Posterior cingulate gyrus (tissue), 11 donors: ENCODE measurements at places on chromosomes 12 and 14.

DNA sequence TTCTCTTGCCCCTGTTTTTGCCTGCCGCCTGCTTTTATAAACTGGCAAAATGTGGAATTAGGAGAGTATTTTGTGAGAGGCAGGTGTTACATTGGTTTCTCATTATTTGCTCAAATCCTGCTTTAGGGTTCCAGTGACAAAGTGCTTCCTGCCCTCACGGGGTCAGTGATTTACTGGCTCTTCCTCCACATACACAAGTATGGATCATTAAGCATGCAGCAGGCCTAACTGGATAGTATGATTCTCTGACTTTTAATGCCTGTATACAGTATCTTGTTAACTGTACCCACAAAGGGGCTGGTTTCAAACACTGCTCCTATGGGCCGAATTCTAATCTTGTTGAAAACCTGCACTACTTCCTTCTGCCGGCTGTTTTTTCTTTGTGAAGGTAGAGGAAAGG, 63.2 kb downstream of the PTCSC3 start:
- no peak for DNase-seq

GRCh38 chr12:120094485-120094884, 22.1 kb downstream of the RAB35 start:
- DNase-seq, result no peak

- no peak for DNase-seq
These were observed 123.9 kb downstream of the SUDS3 start for GRCh38 chr12:118500299-118500698.

DNA sequence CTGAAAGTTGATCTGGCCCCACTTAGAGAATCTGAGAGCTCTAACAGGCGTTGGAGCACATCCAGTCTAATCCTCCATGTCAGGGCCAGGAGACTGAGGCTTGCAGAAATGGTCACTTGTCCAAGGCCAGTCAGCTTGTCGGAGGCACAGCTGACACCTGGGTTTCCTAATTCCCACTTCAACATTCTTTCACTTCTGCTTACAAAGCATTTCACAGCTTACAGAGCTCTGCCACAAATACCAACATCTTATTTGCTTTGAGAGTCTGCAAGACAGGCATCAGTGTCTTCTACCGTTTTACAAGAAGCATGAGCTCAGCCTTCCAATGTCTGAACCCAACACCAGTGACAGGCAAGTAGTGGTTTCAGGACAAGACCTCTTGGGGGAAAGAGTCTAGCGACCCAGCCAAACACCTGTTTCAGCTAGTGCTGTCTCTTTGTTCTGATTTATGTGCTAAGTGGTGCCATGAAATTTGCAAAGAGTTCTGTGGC, 31.8 kb downstream of the ISCA2 start:
- DNase-seq, result no peak

DNA sequence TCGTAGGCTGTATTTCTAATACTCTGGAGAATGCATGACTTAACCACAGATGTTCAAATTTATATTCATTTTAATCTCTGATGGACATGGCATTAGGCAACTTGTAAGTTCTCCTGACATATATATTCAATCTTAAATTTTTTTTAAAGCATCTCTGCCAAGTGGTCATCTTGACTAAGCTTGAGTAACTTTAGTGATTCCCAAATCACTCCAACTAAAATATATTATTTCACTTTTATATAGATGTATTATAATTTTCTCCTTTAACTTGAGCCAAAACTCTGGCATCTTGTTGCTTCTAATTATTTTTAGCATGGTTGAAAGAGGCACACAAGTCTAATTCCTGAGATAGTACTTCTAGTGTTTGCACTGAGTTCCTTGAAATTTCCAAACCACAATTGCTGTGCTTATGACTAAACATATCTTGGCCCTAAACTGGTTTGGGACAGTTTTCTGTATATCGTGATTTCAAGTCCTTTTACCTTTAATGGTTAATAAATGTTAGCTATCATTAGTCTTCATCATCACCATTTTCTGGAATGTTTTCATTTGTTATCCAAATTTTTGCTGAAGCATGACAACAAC, 8.4 kb downstream of the LRFN5 start:
- no peak for DNase-seq

DNA sequence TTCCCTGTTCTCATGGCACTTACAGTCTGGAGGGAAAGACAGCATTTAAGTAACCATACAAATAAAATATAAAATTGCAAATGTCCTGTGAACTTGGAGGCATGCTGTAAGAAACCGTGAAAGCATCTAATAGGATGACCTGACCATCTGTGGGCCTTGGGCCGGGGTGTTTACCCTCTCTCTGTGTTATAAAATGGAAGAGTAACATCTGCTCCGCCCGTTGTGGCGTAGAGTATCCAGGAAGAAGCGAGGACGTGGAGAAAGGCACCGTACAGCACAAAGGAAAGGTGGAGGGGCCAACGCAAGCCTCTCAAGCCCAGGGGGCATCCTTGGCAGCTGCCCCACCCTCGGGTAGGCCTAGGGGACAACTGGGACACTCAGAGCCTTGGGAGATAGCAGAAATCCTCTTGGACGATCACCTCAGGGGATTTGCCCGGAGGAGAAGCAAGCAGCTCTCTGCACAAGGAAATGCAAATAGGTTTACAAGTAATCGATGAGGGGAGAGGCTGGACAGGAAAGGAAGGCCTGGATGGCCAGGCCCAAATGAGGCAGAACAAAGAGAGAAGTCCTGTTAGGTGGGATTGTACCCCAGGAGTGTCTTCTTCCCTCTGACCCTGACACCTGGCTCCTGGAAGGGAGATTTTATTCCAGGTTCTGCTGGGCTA, 26.2 kb downstream of the VSX2 start:
- DNase-seq, result no peak

DNA sequence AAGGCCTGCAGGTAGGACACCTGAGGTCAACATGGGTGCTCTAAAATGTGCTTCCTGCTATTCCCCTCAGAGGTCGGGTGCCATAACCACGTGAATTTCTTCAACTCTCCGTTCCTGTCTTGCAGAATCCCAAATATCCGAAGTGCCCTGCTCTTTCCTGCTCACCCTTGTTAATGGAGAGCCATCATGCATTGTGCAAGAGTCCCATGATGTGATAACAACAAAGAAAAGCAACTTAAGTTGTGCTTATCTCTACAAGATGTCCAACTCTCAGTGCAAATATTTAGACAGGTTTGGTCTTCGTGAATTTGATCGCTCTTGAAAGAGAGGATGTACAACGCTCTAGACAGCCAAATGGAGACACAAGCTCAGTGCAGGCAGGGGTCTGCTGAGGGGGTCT, 210.6 kb upstream of the PLXNC1 start:
- DNase-seq, result no peak

DNA sequence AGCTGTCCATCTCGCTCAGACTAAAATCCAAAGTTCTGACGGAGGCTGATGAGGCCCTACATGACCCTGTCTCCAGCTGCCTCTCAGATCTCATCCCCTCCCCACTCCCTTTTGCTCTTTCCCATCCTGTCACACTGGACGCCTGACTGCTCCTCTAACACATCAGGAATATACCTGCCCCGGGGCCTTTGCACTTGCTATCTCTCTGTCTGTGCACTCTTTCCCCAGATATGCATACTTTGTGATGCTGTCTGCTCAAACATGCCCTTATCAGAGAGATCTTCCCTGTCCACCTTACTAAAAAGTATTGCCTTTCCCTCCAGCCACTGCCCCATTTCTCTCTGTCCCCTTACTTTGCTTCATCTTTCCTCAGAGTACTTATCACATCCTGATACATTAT, 238.8 kb downstream of the ANO2 start:
- DNase-seq, result no peak

DNA sequence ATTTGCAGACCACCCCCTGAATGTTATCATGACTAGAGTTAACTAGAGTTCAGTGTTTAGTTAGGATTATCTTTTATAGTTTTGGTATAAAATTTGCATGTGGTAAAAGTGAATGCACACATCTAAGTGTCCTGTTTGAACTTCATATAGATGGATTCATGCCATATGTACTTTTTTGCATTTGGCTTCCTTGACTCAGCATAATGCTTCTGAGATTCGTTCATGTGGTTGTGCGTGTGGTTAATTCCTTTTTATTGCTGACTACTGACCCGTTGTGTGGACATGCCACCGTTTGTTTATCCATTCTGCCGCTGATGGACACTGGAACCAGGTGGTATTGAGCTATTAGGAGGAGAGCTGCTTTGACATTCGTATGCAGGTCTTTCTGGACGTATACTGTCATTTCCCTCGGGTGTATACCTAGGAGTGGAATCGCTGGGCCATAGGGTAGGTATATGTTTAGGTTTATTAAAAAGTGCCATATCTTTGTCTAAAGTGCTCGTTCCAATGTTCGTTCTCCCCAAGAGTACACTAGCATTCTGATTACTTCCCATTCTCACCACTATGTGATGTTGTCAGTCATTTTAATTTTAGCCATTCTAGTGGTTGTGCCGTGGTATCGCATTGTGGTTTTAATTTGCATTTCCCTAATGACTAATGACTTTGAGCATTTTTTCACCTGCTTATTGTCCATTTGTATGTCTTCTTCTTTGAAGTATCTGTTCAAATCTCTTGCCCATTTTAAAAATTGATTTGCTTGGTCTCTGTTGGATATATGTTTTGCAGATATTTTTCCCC, 37.7 kb downstream of the RIN3 start:
- no peak for DNase-seq

DNA sequence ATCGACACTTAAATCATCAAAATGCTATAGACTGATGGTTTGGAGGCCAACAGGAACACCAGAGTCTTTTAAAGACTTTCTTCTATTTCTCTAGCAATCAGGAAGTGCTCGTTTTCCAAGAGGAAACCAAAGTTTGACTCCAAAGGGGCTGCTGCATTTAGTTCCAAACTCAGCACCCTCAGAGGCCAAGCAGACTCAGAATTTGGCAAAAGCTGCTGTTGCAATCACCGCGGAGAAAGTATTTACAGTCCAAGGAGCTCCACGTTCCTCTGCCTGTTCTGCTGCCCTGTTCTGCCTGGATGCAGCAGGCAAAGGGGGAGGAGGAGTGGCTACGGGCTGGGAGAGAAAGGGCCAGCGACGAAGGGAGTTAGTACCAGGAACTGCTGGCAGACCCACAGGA, 325.1 kb downstream of the BCL11B start:
- no peak for DNase-seq

DNA sequence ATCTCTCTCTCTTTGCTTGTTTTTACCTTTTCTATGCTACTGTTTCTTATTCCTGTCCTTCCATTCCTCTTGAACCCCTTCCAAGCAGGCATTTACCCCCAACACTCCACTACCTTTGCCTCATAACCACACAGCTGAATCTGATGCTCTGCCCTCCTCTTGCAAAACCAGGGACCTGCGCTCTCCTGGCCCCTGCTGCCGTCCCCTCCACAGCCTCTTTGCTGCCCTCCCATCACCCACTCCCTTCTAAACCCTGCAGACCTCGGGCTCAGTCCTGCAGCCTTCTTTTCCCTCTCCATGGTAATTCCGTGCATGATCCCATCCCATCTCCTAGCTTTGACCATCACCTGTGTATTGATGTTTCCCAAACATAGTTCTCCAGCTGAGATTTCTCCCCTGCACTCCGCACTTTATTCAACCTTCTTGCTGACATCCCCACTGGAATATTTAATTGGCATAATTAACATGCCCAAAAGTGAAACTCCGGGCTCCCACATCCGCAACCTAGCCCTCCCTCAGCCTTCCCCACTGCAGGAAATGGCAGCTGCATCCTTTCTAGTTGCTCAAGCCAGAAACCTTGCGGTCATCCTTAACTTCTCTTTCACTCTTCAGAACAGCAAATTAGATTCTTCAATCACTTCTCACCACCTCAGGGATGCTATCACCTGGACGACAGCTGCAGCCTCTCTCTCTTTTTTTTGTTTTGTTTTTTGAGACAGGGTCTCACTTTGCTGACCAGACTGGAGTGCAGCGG, 16.0 kb downstream of the FIGNL2 start:
- DNase-seq, result no peak

DNA sequence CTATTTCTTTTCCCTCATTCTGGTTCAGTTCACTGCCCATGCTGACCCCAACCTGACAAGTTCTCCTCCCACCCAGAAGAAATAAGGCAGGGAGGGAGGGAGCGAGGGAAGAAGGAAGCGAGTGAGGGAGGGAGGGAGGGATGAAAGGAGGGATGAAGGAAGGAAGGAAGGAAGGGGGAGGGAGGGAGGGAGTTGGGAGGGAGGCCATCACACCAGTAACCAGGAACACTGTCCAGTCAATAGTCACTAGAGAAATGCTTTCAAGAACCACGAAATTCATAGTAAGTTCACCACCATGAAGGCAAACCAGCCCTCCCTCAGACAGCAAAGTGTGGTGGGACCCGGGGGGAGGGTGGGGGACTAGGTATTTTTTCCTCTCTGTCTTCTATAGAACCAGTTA, 142.4 kb downstream of the ESRRB start:
- DNase-seq, result no peak

DNA sequence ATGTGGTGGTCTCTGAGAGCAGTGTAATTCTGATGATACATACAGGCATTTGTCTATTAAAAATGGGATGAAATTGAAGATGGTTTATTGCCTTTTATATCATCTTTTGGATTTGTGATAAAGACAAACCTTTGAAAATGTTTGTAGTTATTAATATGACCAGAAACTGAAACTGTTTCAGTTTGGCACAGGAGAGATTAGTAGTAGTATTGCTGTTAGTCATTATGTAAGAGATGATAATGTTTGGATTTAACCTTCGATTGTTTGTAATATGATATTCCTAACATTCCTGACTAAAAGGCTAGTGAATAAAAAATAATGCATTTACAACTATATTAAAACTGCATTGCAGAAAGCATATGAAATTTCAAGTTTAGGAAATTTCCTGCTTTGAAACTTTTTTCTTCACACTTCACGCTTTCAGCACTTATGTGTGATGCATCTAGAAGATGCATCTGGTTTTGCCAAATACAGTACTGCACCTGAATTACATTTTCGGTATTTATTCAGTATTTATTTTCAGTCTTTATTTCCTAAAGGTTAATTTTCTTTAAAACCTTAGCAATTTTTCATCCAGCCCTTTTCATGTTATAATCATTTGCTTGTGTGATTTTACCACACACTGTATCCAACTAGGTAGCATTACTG, 25.5 kb downstream of the ADIPOR2 start:
- DNase-seq, result no peak

DNA sequence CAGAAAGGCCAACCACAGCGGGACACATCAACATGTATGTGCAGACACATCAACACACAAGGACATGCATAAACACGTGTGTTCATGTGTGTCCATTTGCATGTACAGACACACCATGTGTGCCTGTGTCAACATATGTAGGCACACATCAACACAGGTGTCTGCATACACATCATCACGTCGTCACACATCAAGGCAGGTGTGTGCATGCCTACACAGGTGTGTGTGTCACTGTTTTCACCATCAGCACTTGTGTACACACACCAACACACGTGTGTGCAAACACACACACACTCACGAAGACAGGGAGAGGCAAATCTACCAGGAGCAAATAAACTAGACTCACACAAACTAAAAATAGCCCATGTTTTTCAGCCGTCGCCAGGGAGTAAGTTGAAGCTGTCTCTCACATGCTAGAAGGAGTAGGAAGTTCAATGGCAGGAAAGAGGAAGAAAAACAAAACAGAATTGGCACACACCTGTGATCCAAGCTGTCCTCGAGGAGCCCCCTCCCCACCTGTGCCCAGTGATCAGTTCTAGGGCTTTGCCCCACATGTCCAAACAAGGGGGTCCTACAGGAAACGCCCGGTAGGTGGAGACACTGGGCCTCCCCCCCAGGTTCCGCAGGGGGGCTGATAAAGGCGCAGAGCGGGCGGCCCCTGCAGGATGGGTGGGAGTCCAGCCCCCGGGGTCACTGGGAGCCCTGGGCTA, 7.4 kb downstream of the SCARB1 start:
- no peak for DNase-seq
